Neural crest cell (in vitro differentiated cells): ENCODE measurements at places on chromosomes 13 and 19. TPM values are rescaled to one million over a fixed set of nuclear protein-coding genes. Genes with fewer than 3 reads are reported as not detected.

DNA sequence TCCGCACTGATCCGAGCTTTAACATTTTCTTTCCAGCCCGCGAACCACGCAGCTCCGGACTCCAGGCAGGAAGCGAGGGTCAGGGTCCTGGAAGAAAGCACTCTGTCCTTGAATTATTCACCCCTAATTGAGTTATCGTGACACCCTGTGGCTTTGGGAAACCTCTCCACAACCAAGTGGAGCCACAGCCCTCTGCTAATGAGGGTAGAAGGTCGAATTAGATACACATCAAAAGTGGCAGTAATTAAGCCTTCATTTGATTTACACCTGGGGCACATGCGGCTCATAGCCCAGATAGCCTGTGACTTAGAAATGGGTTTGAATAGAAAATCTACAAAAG, 15.9 kb upstream of the RNF17 start:
- DNase-seq: no peak

DNA sequence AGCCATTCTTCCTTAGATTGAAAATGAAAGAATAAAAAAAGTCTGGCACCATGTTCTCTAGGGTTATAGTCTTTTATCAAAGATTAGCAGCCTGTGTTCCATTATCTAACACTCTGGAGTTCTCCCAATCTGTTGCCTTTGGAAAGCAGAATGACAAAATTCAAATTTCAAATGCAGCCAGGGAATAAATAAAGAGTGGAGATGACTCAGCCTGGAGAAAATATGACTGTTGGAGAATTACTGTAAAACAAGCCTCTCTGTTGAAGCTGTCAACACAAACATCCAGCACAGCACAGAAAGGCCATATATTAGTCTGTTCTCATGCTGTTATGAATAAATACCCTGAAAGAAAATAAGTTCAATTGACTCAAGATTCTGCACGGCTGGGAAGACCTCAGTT, 650.5 kb upstream of the SLC10A2 start:
- DNase-seq: no peak

IZUMO4 gene
- total RNA-seq: 5.5 and 5.6 TPM in 2 replicates

ZNF548 gene
- total RNA-seq: 22.1 and 22.4 TPM in 2 replicates

ZNF418 gene
- total RNA-seq: 21.7 and 30.4 TPM in 2 replicates
